ENCODE measurements at places on chromosomes 5 and 9. TPM values are rescaled to one million over a fixed set of nuclear protein-coding genes. Genes with fewer than 3 reads are reported as not detected.

DNA sequence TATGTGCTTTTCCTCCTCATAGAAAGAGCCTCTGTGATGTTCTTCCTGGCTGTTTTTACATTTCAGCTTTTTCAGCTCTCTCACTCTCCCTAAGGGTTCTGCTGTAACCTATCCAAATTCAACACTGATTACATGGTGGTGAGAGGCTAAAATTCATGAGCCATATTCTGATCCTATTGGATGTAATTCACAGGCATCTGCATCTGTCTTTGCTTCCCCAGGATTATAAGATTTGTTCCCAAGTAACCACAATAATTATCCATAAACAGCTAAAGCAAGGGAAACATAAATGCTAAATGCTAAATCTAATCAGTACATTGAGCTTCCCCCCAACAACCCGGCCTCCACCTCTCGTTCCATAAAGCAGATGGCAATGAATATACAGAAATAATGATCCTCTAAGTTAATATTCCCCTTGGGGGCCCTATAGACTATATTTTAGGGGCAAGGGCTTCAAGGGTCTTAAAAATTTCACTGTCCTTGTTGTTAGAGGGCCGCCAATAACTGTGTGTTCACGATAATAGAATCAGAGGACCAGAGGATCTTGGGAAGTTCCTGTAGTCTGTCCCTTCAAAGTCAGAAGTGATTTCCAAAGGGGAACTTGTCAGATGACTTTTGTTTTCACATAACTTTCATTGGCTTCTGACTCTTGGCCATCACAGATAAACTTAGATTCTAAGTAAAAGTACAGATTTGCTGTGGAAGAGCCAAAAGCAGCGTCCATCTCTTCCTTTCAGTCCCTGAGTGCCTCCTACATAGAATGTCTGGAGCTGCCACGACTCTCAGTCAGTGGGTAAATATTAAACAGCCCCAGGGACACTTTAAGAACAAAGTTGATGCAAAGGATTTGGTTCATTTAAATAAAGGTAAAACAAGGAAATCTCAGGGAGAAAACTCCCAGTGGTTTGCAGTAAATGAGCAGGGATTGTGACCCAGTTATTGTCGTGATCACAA, 125.6 kb downstream of the ALDH1A1 start:
- no peak for ATAC-seq

GRCh38 chr5:122831984-122832383, 13.4 kb upstream of the SNX24 start:
- ATAC-seq = no peak

DNA sequence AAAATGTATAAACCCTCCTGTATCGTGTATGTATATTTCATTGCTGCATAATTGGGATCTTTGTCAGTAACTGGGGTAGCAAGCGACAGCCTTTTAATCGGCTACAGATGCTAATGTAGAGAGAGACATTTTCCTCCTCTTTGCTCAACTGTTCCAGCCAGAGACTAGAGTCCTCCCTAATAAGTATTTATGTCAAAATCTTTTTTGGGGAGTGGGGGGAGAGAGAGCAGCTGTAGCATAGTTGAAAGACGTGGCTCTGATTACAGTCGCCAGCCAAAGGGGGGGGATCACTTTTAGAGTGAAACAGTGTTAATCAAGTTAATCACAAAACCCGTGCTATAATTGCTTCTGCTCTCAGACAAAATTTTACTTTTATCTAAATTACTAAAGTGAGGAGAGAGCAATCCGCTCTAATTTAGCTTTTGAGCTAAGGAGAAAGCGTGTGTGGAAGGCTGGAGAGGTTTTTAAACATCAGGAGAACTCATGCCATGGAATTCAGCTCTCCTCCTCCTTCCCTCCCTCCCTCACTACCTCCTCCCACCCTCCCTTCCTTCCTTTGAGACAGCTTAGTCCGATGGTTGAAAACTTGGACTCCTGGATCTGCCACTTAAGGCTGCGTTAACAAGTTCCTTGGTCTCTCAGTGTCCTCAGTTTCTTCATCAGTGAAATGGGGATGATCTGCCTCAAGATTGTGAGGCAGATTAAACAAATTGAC, 87.3 kb upstream of the ZNF618 start:
- ATAC-seq = no peak

- no peak for ATAC-seq
Observed at GRCh38 chr5:172913117-172913850, 45.9 kb upstream of the RPL26L1 start.

- no peak for ATAC-seq
Observed at GRCh38 chr9:970151-970996, 6.1 kb upstream of the DMRT3 start.

- ATAC-seq = no peak
Observed at GRCh38 chr5:31427013-31427723, 104.7 kb downstream of the DROSHA start.

GADD45G gene
- 11.7 TPM for total RNA-seq

LTC4S gene
- total RNA-seq = 1.4 TPM

DNA sequence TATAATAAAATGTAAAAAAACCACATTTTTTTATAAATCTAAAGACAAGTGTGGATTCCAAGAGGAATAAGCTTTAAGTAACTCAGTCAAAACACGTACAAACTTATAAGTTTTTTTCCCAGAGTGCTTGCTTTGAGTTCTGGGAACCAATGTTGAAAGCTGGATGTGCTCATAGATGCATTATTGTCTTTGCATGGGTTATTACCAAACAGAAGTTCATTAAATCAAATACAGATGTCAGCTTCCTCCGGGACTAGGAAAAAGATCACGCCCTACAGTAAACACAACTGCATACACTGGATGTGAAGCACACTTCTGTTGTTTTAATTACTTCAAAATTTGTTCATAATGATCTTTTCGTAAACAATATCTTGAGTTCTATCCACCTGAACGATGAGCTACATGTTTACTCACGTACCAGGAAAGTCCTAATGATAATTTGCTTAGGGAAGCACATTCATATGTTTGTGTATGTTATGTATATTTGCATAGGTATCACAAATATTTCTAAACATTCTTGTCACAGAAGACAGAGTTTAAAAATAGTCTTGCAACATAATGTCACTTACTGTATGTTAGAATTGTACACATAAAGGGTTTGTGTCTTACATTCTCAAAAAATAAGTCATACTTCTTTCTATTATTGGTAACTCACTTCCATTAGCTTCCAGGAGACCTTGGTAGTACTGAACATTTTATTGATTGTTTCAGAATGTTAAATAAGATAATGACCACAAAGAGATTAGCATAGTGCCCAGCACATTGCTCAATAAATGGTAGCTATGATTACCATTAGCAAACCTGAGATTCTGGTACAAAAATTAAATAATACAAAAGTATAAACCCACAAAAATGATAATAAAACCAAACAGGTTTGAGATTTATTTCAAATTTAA, 427.4 kb downstream of the CETN3 start:
- ATAC-seq = no peak

All from activated T-helper 17 cell treated with anti-CD3 and anti-CD28 coated beads, Interleukin-2, amount 50 U/mL, for 72 hours (primary cell).